ENCODE measurements at places on chromosomes 3 and 15.

GRCh38 chr3:150755902-150756301 is 7.1 kb downstream of the SIAH2 start:
- no peak for DNase-seq

- no peak for DNase-seq
These were observed 61.3 kb downstream of the CORO2B start for GRCh38 chr15:68639926-68640600.

DNA sequence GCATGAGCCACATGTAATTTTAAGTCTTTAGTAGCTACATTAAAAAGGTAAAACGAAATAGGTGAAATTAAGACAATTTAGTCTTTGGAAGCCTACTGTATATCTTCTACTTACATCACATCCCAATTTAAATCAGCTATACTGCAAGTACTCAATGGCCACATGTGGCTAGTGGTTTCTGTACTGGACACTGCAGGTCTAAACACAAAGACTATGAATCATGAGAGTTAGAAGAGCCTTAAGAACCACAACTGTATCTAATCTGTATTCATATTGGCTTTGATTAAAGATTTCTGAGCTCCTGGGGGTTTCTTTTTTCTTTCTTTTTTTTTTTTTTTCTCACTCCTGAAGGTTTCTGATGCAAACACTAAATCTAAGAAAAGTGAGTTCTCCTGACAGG is 2.3 kb upstream of the EIF1B start:
- DNase-seq, result no peak

DNA sequence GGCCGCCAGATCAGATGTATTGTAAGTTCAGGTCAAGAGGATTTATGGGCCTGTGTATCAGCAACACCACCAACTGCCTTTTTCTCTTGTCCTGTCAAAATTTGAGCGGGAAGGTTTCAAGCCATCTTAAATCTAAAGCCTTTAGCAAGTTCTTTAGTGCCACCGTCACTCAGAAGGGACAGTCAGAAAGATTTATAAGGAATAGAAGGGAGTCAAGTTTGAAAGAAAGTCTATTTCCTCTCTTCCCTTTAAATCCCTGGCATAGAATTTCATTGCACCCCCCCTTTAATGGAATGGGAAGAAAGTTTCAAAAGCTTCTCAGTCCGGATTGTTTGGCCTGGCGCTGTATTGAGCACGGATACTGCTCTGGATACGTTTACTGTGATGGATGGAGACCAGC is 359.4 kb downstream of the FEZF2 start:
- no peak for DNase-seq

DNA sequence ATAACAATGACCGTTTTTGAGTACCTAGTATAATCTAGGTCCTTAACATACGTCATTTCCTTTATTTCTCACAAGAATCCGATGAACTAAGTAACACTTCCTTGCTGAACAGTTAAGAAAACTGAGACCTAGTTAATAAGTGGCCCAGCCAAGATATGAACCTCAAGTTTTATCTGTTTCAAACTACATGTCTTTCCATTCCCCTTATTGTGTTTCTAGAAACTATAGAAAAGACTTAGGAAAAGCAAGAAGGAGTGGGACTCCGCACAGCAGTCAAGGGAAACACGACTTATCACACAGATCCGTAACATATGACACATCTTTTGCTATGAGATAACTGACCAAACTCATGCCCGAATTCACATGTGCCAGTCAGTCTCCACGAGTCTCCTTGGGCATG is 221.2 kb upstream of the ADAMTS9 start:
- DNase-seq, result no peak

DNA sequence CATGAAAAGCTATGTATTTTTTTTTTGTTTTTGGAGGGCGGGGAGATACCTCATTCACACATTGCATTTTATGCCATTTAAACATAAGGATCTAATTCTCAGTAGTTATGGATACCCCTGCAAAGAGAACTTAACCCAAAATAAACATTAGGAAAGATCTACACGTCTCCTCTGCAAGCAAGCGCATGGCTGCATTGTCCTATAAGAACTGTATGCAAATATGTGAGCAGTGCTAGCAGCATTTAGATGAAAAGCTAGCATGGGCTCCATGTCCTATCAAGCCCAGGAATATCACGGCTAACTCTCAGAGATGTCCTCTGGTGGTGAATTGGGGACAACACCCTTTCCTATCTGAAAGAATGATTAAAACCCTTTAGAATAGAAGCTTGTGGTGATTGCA is 292.8 kb downstream of the MEX3B start:
- DNase-seq, result peak; percentile 58

- no peak for DNase-seq
These were observed 58.4 kb downstream of the NME9 start for GRCh38 chr3:138271189-138271794.

- no peak for DNase-seq
These were observed 126.8 kb upstream of the NECTIN3 start for GRCh38 chr3:110944782-110945181.

DNA sequence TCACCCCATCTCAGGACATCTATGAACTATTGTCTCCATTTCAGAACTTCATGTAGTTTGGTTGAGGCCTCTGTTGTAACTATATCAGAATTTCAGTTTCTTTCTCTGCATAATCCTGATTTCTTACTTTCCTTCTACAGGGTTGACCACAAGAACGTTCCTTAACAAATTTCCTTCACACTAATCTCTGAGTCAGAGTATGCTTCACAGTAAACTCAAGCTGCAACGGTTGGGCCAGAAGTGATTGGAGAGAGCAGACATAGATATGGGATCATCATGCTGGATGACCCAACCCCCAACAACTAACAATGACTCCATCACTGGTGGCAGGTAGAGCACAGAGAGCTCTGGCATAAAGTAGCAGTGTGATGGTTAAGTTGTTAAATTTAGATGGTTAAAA is 128.8 kb upstream of the OSTN start:
- no peak for DNase-seq

DNA sequence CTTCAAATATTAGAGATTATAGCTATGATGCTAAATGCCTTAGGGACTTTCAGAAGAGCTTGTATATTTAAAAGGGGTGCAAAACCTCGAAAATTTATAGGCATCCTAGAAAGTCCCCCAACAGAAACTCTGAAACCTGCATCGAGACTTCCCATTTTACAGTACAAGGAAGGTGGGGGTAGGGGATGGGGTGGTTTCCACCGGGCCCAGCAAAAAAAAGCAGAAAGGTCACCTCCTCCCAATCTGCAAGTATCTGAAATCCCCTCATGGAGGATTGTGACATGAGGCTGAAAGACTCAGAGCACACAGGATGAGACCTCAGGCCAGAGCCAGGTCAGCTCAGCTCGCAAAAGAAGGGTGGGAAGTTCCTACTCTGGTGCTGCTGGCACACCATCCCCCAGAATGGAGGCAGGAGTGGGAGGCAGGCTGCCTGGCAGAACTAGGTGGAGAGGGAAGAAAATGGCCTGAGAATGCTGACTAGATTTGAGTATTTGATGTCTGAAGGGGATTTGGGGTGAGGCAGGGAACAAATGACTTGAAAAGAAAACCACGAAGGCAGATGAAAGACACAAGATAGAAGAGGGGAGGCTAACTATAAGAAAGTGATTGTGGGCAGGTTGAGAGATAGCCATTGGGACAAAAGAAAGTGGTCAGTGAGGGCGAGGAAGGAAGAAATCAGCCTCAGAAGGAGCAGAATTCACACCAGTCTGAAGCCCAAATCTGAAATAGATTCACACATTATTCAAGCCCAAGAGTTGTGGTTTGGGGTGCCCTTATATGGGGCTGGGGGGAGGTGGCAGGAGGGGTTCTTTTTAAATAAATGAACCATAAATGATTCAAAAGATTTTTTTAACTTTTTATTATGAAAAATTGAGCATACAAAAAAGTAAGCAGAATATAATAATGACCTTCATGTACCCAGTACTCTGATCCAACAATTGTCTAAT is 22.5 kb upstream of the TSC22D2 start:
- DNase-seq, result no peak

GRCh38 chr15:35934383-35935049 is 388.6 kb upstream of the DPH6 start:
- no peak for DNase-seq

- no peak for DNase-seq
These were observed 33.5 kb downstream of the ESYT3 start for GRCh38 chr3:138467931-138468330.

DNA sequence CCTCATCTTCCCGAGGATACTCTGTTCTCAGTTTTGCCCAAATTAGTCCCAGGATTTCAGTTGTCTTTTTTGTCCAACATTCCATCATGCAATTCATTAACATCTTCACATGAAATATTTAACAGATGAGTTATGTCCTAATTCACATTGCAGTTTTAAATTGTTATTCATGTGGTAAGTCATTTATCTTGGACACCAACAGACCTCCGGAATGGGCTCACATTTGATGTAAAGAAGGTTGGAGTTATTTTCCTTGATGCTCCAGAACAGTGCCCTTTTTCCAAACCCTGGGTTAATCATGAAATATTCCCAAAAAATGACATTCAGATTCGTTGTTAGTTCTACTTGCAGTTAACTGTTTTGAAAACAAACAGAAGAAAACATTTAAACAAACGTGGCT is 32.8 kb upstream of the LRTM1 start:
- DNase-seq, result no peak

- DNase-seq, result no peak
These were observed 22.1 kb downstream of the ITGA11 start for GRCh38 chr15:68409736-68410370.

GRCh38 chr15:91698241-91698640 is 155.3 kb upstream of the SLCO3A1 start:
- no peak for DNase-seq

DNA sequence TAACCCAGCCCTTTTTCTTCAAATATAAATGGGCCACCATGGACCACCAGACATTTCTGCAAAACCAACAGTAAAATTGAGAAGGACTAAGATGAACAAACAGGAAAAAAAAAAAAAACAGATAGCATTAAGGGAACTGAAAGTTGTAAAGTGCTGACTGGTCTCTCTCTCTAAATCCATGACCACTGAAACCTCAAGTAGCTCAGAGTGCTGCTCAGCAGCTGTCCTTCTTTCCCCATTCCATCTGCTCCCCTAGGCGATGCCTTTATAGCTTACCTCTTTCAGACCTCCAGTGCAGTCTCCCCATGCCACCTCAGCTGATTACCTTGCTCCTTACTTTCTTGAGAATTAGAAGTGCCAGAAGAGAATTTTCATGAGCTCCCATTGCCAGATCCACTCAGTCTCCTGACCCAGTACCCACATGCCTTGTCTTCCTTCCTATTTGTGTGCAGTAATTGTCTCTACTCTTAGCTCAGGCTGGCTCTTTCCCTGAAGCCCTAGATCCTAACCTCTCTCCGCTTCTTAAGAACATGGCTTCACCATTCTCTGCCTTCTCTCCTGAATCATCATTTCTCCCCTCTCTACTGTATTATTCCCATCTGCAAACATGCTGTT is 23.9 kb upstream of the XIRP1 start:
- DNase-seq, result no peak

GRCh38 chr3:158713094-158713499 is 19.2 kb downstream of the RARRES1 start:
- DNase-seq, result peak; percentile 90

DNA sequence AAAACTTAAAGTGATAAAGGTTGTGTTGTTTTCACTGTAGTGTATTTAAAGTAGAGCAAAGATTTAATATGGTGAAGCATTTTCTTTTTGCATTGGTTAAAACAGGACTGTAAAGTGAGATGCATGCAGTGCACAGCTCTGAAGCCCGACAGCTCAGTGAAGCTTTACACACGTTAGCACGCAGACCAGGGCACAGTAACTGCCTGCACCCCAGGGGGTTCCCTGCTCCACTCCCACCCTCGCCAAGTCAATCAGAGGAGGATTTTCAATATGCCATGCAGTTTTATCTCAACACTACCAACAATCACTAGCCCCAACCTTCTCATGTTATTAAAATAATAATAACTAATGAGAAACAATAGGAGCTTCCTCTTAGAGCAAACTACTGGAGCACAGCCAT is 28.1 kb upstream of the BCL2L10 start:
- DNase-seq, result no peak

DNA sequence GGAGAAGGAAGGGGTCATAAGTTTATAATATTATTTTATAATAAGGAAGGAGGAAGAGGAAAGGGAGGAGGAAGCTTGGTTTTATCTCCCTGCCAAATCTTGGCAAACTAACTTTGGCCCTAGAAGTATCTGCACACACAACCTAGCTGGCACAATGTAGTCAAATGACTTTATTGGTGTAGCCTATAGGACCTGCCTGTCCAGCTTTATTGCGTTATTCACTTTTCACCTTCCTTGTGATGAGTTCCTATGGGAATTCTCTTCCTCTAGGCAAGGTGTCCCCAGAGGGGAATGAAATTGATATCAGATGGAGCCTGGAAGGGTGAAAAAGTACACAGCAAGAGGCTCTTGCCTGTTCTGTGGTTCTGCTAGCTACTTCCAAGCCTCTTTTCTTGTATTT is 111.2 kb upstream of the SLC25A36 start:
- no peak for DNase-seq

- no peak for DNase-seq
These were observed 63.3 kb downstream of the ZNF106 start for GRCh38 chr15:42427429-42428223.

DNA sequence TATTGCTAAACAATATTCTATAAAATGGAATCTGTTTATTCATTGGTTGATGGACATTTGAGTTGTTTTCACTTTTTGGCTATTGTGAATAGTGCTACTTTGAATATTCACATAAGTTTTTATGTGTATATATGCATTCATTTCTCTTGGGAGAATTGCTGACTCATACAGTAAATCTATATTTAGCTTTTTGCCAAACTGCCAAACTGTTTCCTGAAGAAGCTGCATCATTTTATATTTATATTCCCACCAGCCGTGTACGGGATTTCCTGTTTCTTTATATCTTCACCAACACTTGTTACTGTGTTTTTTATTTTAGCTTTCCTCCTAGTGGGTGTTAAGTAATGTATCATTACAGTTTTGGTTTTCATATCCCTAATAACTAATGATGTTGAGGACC is 12.5 kb upstream of the TCAIM start:
- no peak for DNase-seq

GRCh38 chr15:88745696-88746095 is 57.5 kb upstream of the ACAN start:
- DNase-seq, result no peak

DNA sequence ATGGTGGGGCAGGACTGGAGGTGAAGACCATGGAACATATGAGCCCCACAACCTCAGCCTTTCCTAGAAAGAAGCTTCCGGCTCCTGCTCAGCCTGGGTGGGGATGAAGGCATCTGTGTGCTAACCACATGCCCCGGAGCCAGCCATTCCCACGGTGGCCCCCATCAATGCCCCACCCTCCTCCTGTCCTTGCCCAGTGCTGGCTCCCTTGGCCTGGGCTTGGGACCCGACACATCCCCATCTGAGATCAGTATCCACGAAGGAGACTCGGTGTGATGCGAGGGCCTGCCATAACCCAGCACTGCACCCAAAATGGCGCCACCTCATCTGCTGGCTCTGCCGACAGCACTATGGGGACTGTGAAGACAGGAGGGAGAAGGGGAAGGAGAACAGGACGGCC is 16.5 kb upstream of the PLXND1 start:
- no peak for DNase-seq

GRCh38 chr3:128548426-128549282 is 55.7 kb upstream of the GATA2 start:
- no peak for DNase-seq

Measured in mesendoderm (in vitro differentiated cells).